RWPE2 (cell line): ENCODE measurements at places on chromosomes 13 and 19.

DNA sequence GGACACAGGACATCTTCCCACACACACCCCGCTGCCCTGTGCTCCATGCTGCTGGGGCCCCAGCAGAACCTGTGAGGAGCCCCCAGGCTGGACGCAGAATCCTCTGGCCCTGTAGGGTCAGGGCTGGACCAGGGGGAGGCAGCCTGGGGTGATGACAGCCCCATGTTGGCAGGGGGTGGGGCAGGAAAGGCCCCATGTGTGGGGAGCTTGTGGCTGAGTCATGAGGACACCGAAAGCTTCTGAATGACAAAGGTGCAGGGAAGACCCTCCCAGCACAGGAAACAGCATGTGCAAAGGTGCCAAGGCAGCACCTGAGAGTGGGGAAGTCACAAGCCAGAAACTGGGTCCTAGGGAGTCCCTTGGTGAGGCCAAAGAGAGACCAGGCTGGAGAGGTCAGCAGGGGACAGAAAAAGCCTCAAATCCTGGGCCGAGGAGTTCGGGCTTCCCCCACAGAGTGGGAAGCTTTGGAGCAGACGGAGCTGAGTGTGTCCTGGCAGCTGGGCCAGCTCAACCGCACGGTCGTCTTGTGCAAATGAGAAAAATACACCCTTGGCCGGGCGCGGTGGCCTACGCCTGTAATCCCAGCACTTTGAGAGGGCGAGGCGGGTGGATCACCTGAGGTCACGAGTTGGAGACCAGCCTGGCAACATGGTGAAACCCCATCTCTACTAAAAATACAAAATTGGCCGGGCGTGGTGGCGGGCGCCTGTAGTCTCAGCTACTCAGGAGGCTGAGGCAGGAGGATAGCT lies 17.5 kb downstream of the ATP8B3 start:
- no peak for DNase-seq

DNA sequence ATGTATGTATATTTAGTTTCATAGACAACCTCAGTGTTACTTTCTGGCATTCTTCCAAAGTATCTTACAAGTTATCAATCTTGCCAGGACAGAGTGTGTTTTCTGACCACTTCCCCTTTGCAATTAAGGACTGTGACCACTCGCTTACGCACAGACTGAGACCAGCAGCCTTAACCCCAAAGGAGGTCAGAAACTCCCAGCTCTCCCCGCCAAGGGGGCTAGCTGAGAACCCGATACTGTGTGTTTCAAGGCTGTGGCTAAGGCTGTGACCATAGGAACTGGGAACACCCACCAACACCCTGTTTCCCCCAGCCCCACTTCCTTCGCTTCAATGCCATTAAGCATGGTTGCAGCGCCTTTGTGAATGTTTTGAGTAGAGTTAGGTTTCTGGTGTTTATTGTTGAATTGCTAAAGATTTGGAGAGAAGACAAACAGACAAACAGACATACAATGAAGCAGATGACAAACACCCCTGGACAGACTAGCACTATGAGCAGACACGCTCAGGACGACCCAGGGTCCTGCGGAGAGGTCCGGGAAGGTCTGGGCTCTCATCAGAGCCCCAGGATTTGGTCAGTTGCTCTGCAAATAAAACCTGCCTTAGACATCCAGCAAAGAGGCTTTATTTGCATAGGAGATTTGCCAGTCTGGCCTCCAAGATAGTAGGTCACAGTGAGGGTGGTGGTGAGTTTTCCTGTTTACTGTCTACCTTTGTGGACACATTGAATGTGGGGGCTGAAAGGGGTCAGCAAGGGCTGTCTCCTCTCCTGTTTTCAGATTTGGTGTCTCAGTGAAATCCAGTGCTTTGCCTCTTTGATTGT lies 25.0 kb upstream of the TNFSF11 start:
- no peak for DNase-seq

- no peak for DNase-seq
These were observed at the start of gene UHRF1 for GRCh38 chr19:4909156-4909896. TSS of gene UHRF1 (plus strand) at chr19:4909501. CDS start at chr19:4910886, 1,385 bp downstream.

GRCh38 chr19:52474351-52475127 lies 21.2 kb downstream of the ZNF578 start:
- no peak for DNase-seq

DNA sequence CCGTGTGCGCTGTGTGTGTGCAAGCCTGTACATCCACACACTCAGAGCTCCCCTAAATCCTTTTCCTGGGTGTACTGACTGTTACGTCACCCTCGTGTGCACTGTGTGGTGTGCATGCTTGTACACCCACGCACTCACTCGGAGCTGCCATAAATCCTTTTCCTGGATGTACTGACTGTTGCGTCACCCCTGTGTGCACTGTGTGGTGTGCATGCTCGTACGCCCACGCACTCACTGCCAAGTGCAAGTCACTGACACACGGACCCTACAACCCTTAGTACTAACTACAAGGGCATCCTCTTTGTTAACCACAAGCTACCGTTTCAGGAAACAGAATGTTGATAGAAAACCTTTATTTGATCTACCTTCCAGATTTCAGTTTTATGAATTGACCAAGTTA lies 983.4 kb downstream of the EFNB2 start:
- DNase-seq: no peak

- DNase-seq: no peak
These were observed 13.3 kb upstream of the RETN start for GRCh38 chr19:7655581-7655980.

- no peak for DNase-seq
These were observed 55.1 kb downstream of the GPR180 start for GRCh38 chr13:94656766-94657165.

GRCh38 chr13:100148422-100148821 lies 59.5 kb downstream of the PCCA start:
- DNase-seq: no peak

- no peak for DNase-seq
These were observed 2.7 kb downstream of the SMAD9 start for GRCh38 chr13:36917311-36917710.

GRCh38 chr19:33054623-33055022 lies 10.1 kb downstream of the RHPN2 start:
- DNase-seq: no peak

- no peak for DNase-seq
These were observed 610.4 kb downstream of the TBC1D4 start for GRCh38 chr13:74871369-74872070.

- no peak for DNase-seq
These were observed 22.4 kb downstream of the PRR12 start for GRCh38 chr19:49613374-49613773.

DNA sequence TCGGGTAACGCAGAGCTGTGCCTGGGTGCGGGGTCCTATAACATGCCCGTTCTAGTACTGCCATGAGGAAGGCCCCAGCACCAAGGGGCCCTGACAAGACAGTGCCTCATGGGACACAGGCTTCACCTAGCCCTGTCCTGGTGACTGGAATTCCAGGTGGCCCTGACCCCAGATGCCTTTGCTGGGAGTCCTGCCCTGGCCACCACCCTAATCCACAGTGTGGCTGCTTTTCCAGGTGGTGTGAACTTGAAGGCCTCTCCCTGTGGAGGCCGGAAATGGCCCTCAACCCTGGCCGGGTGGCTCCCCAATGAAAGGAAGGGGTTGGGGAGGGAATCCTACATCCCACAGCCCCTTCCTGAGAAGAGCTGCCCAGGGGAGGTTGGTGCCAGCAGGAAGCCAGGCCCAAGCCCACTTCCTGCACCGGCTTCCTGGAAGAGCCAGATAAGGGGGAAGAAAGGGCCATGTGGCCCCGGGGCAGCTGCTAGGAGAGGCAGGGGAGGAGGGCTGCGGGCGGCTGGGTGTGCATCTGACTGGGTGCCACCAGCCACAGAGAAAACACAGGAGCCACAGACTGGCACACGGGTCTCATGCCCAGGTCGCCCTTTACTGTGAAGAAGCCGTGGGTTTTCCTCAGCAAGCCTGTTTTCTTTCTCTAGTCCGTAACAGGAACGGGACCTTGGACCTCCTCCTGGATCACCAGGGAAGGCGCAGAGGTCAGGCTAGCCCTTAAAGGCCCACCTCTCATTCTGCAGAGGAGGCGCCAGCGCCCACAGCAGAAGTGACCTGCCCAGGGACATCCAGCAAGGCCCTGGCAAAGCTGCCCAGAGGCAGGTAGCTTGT lies 4.7 kb downstream of the LSM4 start:
- no peak for DNase-seq

DNA sequence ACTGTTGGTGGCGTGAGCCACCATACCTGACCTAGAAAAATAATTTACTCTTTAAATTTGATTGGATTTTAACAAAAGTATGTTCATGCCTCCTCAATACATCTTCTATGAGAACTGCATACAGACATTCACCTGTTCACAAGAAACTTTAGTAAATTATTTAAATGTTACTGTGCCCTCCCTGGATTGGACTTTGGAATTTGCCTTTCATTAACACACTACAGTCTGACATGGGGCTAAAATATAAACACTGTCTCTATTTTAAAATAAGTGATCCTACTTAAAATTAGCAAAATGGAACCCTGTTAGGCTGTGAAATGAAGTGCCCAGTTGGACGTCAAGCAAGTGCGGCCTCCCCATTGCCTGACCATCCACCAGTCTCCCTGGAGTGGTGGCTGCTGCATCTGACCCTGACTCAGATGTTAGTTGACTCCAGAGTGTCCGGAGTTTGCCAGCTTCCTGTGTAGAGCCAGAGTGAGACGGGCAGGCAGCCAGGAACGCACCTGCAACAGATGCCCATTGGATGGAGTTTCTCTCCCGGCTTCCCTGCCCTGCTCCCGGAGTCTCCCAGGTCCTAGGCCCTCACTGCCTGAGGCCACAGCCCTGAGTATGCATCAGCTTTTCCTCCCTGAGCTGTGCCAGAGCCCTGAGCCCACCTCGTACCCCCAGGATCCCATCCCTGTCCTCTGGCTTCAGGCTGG lies 45.9 kb upstream of the ATP11A start:
- no peak for DNase-seq

DNA sequence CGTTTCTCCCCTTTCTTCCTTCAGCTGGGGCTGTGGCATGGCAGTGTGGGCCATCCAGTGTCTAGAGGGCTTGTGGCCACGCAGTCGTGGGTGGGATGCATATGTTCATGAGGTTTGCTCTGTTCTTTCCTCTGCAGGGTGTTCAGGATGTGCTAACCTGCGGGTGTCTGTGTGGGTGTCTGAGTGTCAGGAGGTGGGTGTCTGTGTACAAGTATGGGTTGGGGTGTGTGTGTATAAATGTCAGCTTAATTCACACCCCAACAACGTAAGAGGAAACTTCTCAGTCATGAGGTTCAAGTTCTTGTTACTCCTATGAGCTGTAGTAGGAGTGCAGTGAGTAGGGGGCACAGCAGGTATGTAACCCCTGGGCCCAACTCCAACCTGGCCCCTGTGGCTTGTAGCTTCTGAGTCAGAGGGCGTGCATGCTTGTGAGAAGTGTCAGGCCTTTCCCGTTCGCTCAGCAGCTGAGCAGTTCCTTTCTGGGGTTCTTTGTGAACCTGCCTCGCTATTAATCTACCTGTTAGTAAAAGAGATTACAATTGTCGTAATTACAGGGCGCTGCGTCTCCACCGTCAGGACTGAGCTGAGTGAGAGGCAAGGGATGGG lies 49.1 kb downstream of the NFIX start:
- no peak for DNase-seq

GRCh38 chr13:32233062-32233461 lies 82.1 kb downstream of the ZAR1L start:
- no peak for DNase-seq

DNA sequence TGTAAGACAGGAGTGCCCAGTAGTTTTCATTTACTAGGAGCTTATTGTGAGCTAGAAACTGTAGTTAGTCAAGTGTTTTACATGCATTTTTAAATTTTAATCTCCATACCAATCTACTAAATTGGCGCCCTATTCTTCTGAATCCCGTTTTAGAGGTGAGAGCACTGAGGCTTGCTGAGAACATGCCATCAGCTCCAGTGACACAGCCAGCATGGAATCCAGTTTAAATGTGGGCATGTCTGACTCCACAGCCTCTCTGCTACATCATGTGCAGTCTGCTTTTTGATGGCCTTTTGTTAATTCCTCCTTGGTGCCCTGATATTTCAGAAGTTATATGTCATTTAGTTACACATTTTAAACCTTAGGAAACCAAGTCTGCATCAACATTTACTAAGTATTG lies 325.4 kb downstream of the DLEU7 start:
- DNase-seq: no peak

GRCh38 chr13:35617420-35617819 lies 140.9 kb upstream of the MAB21L1 start:
- DNase-seq: no peak

GRCh38 chr19:36420961-36421748 lies 2.7 kb upstream of the ZFP82 start:
- DNase-seq: no peak

- DNase-seq: no peak
These were observed 27.5 kb downstream of the VRK3 start for GRCh38 chr19:49997709-49998108.

- no peak for DNase-seq
These were observed 4.9 kb upstream of the SGCG start for GRCh38 chr13:23175920-23176319.

DNA sequence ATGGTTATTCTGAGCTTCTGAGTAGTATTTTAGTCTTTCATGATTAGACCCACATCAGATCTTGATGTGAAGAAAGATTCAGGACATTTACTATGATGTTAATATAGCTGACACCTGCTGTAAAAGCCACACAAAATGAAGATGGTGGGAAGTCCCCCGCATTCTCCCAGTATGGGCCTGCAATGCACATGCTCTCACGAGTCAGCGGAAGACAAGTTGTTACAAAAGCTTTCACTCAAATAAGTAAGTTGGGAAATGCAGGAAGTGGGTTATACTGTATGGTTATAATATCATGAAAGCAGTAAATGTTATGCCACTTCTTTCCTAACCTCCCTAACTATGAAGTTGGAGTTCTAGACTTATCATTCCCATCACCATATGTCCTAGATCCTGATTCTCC lies 171.9 kb downstream of the KLF5 start:
- DNase-seq: no peak

DNA sequence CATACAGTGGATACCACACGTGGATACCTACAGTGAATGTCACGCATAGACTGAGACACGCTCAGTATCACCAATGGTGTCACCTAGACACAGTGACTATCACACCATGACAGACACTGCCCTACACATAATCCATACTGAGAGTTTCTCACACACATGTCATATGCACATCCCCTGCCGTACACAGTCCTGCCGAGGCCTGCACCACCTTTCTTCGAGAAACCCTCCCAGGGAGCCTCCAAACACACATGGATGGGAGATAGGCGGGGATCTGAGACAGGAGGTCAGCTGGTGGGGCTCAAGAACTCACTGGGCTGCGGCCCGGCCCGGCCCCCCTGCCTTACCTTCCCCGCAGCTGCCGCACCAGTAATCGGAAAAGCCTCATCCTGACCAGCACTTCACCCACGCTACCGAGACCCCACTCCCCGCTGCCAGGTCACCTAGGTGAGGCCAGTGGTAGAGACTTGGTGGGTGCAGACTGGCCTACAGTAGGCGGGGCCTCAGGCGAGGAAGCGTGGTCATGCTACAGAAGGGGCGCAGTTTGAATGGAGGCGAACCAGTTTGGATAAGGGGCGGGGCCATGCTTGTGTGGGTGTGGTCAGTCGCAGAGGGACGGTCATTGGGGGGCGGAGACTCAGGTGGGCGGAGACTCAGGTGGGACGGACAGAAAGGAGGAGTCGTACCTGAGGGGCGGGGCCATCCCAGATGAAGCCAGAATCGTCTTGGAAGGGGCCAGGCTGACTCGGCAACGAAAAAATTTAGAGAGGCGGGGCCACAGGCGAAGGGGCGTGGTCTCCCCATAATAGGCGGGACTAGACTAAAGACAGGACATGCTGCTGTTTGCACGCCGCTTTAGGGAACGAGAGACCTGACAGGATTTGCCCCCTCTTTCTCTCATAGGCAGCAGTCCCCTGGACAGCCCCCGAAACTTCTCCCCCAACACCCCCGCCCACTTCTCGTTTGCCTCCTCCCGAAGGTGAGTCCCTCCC lies 2.1 kb downstream of the MAST1 start:
- DNase-seq: peak; percentile 94

GRCh38 chr13:90008707-90009149 lies 1338.8 kb upstream of the MIR17HG start:
- DNase-seq: no peak
